Hematopoietic multipotent progenitor cell treated with erythropoietin and hydrocortisone succinate and interleukin-3 and kit ligand, for 8 days (in vitro differentiated cells): ENCODE measurements at places on chromosomes 16 and 17.

DNA sequence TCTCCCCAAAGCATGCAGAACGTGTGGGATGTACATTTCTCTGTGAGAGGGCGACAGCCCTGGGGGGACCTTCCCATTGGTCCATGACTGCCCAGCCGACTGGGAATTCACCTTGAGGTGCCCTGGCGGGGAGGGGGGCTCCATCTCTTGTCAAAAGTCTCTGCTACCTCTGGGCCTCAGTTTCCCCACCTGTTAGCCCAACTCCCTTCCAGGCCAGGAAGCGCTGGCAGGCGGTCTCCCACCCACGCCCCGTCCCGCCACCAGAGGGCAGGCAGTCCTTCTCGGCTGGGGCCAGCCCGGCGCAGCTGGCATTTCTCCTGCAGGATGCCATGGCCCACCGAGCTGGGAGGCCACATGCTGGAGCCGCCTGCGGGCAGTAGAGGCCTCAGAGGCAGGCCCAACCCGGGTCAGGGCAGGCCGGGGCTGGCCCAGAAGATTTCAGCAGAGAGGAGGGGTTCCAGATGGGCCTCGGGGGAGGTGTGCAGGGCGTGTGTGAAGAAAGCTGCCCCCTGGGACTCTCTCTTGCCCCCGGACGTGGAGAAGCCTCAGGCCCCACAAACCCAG lies 16.6 kb downstream of the CD7 start:
- DNase-seq, result peak; percentile 52

- no peak for DNase-seq
Measured at GRCh38 chr16:81932668-81933067, 78.6 kb downstream of the SDR42E1 start.

DNA sequence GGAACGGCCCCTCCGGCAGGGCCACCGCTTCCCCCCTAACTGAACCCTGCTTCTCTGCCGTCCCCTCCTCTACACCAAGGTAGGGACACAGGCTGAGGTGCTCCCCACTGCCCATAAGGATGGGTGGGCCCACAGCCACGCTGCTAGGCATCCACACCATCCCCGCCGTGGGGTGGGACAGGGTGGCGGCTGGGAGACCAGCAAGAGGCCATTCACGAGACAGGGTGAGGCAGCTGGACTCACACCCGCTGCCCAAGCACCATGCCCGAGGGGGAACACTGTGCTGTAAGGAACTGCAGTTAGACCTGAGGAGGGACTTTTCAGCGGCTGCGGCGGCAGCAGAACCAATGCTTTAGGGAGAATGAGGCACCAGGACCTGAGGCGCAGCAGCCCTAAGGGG lies 47.5 kb upstream of the RRN3 start:
- DNase-seq, result no peak

GRCh38 chr17:35900708-35901480 lies 20.7 kb upstream of the CCL5 start:
- no peak for DNase-seq

DNA sequence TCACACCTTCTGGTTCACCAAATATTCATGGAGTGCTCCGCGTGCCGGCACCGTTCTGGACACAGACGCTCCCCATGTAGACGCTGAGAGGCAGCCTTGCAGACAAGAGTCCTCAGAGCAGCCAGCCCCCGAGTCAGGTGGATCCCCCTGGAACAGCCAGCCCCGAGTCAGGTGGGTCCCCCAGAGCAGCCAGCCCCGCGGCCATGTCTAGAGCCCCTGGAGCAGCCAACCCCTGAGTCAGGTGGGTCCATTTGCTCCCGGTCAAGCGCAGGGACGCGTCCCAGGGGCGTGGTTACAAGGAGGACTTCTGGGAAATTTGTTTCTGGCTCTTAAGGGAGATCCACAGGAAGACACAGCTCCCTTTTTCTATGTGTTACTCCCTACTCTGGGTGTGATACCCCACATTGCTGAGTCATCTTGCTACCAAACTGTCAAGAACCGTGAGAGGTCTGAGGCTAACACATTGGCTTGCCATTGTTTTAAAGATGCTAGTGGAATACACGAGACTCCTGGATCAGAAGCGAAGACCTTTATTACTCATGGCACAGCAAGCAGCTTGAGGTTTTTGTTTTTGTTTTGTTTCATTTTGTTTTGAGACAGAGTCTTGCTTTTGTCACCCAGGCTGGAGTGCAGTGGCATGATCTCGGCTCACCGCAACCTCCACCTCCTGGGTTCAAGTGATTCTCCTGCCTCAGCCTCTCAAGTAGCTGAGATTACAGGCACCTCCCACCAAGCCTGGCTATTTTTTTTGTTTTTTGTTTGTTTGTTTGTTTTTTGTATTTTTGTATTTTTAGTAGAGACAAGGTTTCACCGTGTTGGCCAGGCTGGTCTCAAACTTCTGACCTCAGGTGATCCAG lies 43.3 kb upstream of the CBFA2T3 start:
- peak; percentile 75 for DNase-seq

GRCh38 chr16:867421-868385 lies 67.2 kb upstream of the GNG13 start:
- no peak for DNase-seq

DNA sequence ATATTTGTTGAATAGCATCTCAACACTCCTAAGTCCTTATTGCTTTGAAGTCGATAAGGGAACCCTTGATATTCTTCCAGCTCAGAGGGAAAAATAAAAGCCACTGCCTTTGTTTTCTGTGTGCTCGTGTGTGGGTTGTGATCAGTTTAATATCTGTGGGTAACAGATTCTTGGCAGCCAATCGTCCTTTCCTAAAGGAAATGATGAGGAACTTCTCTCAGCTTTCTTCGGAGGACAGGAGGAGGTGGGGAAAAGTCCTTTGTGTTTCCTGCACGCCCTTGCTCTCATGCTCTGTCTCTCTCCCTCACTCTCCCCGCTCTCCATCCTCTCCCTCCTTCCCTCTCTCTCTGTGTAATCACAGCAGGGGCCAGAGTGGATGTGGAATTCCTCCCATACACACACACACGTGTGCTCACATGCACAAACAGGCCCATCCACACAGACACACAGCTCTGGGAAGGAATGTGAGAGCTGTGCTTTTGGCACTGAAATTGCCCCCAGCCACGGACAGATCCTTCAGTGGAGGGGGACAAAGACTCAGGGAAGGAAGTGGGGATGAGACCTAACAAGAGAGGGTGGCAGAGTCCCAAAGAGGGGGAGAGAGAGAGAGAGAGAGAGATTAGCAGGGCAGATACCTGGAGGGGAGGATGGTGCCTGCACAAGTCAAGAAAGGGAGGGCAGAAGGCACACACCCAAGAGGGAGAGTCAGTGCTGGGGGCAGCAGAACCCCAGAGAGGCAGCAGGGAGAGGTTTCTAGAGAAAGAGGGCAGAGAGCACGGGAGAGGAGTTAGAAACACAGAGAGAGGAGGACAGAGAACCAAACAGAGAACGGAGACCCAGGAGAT lies 83.5 kb upstream of the PLCG2 start:
- peak; percentile 77 for DNase-seq

DNA sequence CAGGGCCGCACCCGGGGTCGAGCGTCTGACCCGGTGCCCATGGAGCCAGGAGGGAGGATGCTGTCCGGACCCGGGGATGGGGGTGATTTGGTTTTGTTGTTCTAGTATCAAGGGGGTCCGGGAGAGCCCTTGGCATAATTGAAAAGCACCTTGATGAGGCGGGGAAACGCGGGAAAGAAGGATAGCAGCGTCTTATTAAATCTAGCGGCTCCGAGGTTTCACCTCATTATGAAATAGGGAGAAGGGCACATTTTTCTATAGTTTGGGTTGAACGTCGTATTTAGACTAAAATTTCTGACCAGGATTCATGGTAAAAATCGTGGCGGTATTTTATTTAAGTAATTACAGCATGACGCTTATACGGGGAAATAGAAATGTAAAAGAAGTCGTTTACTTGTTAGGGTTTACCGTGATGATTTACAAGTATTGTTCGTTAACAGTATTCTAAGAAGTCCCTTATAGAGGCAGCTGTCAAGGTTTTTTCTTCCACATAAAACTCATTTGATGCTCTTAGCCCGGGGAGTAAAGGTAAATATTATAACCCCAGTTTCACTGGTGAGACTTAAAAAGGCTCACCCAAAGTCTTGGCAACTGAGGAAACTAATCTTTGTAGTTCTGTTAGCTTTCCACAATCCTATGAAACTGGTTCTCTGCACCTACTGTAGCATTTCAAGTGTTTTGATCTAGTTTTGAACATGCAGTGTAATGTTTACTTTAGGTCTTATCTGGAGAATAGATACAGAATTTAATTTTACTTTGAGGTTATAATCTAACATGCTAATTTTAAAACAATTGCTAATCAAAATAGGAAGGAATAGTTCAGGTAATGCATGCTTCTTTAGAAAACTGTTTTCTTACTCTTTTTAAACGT lies 756 bp downstream of the LUC7L3 start:
- peak; percentile 24 for DNase-seq

DNA sequence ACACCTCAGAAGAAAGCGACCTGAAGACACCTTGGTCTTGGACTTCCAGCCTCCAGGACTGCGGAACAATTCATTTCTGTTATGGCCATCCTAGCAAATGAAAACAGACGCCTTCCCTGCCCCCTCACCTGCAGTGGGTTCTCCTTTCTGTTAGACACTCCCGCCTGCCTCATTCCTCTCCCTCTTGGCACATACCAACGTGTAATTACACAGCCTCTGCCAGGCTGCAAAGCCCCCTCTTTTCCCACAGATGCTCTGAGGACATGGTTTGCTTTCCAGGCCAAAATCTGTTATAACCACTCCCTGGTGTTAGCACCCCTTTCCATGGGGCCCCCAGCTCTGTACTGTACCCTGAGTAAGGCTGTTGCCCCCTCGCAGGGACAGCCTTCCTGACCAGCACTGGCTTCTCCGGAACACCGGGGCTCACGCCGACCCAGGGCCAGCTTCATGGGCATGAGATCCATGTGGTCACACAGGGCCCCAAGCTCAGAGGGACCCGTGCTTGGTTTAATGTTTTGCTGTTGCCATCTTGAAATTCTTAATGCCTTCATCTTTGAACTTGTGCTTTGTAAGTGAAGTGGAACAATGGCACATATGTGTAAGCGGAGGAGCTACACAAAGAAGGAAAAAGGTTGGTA lies 64.1 kb downstream of the SDK2 start:
- DNase-seq, result no peak

- DNase-seq, result no peak
Measured at GRCh38 chr16:85396879-85397871, 215.9 kb upstream of the GSE1 start.

DNA sequence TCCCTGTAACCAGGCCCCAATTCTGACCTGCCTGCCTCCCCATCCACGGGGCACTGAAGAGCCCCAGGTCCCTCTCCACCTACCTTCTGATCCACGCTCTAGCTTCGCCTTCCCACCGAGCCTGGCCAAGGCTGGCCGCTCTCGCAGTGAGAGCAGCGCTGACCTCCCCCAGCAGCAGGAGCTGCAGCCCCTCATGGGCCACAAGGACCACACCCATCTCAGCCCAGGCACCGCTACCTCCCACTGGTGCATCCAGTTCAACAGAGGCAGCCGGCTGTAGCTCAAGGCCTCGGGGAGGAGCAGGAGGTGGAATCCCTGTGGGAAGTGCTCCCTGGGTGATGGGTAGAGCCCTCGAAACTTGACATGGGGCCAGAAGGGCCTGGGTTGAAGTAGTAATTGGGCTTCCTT lies 8.4 kb upstream of the PLEKHG4 start:
- no peak for DNase-seq

DNA sequence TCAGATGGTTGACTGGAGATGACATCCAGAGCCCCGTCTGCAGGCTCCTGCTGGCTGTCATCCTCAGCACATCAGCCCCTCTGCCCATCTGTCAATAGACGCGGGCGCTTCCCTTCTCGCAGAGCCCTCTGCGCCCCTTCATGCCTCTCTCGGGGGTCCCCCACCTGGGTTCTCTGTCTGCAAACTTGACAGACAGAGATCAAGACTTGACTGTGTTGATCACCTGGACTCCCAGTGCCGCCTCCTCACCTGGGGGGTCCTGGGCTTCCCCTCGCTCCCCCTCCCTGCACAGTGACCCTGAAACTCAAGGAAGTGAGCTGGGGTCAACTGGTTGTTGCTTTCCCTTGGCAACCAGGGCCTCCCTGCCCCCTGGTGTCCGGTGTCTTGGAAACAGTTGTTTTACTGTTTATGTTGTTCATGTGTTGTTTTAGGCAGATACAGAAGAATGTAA lies 31.9 kb downstream of the RNF213 start:
- no peak for DNase-seq

- DNase-seq, result no peak
Measured at GRCh38 chr17:41178341-41178740, 320 bp upstream of the KRTAP4-2 start.

- DNase-seq, result peak; percentile 93
Measured at GRCh38 chr16:16021988-16022682, 72.7 kb downstream of the ABCC1 start.

DNA sequence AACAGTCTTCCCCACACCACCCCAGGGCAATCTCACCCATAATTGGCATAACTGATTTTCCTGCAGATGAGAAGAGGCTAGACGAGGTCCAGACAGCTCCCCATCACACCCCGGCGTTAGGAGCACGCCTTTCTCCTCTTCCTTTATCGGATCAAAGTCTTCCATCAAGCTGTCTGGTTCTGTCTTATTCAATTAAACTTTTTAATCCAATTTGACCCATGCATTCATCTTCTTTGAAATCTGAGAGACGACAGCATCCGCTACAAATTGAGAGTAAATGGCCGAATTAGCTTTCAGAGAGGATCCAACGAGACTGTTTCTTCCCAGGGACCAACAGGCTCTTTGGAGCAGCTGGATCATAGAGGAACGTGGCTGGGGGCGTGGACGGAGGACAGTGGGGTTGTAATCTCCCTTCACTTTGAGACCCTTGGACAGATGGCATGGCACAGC lies 44.4 kb upstream of the GPRC5B start:
- no peak for DNase-seq

- no peak for DNase-seq
Measured at GRCh38 chr17:8893621-8894201, 26.2 kb upstream of the PIK3R6 start.

DNA sequence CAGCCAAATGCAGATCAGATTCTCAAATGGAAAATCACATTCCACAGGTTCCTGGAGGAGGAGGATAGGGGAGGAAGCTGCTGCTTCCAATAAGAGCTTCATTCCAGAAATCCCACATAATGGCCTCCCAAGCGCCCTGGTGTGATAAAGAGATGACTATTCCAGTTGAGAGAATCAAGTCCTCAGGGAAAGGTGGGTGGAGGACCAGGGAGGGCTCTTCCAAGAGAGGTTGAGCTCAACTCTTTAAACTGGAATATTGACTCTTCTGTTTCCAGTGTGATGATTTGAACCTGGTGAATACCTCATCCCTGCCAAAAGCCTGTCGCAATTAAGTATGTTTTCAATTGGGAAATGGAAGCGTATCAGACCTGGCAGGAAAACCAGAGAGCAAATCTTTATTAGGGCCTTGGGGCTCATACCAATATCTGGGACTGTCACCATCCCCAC lies 81.4 kb upstream of the DYNLRB2 start:
- DNase-seq, result no peak

- no peak for DNase-seq
Measured at GRCh38 chr17:30819971-30820705, 4.4 kb downstream of the CRLF3 start.
